ENCODE measurements at places on chromosomes 7 and 10. TPM values are rescaled to one million over a fixed set of nuclear protein-coding genes. Genes with fewer than 3 reads are reported as not detected.

TAS2R5 gene
- total RNA-seq = 5.2 TPM

ZNF479 gene
- not detected for total RNA-seq

WNT8B gene
- not detected for total RNA-seq

LEP gene
- total RNA-seq = not detected

ENTPD1 gene
- 1.6 TPM for total RNA-seq

PSMA2 gene
- 45.2 TPM for total RNA-seq

C10orf53 gene
- total RNA-seq = not detected

PCLO gene
- not detected for total RNA-seq

DOCK4 gene
- total RNA-seq = 0.88 TPM

Measured in naive thymus-derived CD8-positive, alpha-beta T cell (primary cell).